SW480 (cell line): ENCODE measurements at places on chromosomes 7 and 10.
A peak's percentile ranks its signal among the peaks of the same experiment; 100 is the strongest.

DNA sequence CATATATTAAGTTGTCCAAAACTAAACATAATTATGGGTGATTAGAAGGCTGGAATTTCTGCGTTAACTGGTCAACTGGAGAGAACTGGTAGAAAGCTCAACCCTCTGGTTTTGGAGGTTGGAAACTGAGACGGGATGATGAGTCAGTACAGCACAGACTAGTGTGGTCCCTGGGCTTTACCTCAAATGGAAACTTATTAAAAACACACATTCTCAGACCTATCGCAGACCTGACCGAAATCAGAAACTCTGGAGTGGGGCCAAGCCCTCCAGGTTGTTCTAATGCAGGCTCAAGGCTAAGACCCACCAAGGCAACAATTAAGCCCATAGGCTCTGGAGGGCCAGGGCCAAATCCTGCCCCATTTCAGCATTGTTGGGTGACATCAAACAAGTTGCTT is 136.9 kb downstream of the KCNMA1 start:
- no peak for DNase-seq

DNA sequence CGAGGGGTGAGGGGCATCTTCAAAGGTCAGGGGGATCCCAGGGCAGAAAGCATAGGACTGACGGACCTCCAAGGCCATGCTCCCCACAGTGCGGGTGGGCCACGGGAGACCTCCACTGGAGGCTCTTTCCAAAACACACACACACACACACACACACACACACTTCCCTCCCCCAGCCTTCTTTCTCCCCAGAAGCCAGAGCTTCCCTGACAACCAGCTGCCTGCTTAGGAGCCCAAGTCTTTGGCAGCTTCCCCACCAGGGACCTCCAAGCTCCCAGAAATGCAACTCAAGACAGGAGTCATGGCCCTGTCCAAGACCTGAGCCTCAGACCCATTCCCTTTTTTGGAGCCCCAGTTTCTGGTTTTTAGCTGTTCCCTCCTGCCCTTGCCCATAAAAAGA is 710 bp upstream of the C10orf105 start:
- no peak for DNase-seq

DNA sequence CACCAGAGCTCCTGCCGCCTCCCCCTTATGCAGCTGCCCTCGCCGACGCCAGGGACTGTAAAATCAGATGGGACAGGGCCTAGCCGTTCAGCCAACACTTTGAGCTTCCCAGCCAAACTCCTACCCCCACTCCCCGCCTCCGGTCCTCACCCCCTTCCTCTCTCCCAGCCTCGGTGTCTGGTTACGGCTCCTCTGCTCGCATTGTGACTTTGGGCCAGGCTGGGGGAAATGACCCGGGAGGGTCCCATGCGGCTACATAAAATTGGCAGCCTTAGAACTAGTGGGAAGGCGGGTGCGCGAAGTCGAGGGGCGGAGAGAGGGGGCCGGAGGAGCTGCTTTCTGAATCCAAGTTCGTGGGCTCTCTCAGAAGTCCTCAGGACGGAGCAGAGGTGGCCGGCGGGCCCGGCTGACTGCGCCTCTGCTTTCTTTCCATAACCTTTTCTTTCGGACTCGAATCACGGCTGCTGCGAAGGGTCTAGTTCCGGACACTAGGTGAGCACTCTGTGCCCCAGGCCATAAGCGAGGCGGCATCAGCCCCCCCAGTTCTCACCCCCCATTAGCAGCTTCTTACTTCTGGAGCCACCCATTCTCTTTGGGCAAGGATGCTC is at the start of gene KAZALD1:
Gene KAZALD1, plus strand, starts transcription at position 366 of the 608 bp plus-strand sequence. CDS start 604 bp downstream, outside the sequence.
- DNase-seq: peak; percentile 78

DNA sequence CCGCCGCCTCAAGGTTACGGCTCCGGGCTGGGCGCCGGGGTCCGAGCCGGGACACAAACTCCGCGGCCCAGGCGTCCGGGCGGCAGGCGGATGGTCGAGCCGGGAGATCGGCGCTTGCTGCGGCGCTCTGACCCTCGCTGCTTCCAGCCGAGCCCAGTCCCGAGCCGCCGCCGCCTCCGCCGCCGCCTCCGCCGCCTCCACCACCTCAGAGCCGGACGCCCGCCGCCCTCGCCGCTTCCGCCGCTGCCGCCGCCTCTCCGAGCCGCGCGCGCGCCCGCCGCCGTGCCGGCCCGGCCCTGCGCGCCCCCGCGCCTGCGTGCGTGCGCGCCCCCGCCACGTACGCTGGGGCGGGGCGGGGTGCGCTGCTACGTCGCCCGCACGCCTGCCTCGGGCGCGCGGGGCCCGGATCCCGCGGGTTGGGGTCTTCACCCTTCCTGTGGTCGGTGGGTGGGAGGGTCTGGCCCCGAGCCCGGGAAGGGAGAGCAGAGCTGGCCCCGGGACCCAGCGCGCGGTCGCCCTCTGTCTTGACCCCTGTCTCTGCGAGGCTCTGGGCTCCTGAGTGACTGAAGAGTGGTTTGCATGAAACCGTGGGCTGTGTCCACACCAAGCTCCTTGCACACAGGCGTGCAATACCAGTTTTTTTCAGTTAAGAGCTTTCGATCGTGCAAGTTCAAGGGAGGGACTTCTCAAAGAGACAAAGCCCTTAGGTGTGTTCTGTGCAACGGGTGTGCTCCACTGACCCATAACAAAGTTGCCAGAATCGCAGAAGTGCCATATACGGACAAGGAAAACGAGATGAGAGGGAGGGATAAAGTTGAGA is at the start of gene SMURF1:
Gene SMURF1, minus strand, starts transcription at position 256 of the 820 bp plus-strand sequence. CDS start 328 bp downstream, outside the sequence.
- peak; percentile 71 for DNase-seq

DNA sequence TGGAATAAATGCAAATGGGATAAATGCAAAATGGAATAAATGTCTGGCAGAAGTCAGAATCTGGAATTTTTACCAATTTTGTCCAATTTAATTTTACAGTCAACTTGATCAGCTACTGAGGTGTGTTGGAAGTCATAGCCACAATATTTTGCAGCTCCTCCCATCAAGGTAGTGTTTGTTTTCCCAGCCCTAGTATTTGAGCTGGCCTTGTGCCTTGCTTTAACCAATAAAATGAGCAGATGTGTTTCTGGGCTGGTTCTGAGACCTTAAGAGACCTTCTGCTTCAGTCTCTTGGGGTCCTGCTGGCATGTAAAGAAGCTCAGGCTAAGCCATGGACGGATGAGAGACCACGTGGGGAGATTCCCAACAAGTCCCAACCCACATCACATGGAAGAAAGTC is 42.7 kb upstream of the RSBN1L start:
- DNase-seq: no peak

DNA sequence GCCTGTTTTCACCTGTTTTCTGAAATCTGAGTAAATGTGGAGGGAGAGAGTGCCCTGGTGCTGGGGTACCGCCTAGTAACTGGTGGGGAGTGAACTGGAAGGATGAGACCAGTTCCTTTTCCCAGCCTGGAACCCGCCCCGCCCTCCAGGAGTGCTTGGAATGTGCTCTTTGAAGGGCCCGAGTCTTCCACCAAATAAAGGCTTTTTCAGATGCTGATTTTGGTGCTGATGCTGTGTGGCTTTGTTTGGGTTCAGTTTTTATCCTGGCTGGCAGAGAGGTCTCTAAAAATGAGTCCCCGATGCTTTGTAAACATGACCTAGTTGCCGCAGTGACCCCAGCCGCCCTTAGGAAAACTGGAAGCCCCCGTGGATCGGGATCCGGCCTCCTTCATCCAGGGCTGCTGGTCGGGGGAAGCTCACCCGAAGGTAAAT is 25.9 kb downstream of the FOXK1 start:
- no peak for DNase-seq

GRCh38 chr7:3649250-3649649 is 348.2 kb downstream of the SDK1 start:
- DNase-seq: no peak

- DNase-seq: peak; percentile 53
Measured at GRCh38 chr7:38070718-38071117, 107.3 kb upstream of the STARD3NL start.

DNA sequence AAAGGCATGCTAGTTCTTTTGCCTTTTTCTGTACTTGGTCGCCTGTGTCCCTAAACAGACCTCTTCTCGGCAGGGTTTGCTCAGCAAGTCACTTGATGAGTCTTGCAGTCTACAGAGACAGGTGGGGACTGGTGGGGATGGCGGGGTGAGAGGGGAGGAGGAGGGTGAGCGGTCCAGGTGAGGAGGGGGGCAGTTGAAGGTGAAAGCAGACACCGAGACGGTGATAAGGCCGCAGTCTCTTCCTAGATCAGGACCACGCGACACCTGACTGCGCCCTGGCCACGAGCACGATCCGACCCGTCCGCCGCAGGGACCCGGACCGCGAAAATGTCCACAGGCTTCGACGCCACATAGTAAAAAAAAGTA is 566 bp downstream of the ASNS start:
- no peak for DNase-seq

- peak; percentile 64 for DNase-seq
Measured at GRCh38 chr10:97771055-97771891, 526 bp downstream of the SFRP5 start.
